GDM1 (cell line): ENCODE measurements at places on chromosomes 13 and 19.

- DNase-seq, result no peak
These were observed 32.9 kb downstream of the PSG1 start for GRCh38 chr19:42846597-42846996.

DNA sequence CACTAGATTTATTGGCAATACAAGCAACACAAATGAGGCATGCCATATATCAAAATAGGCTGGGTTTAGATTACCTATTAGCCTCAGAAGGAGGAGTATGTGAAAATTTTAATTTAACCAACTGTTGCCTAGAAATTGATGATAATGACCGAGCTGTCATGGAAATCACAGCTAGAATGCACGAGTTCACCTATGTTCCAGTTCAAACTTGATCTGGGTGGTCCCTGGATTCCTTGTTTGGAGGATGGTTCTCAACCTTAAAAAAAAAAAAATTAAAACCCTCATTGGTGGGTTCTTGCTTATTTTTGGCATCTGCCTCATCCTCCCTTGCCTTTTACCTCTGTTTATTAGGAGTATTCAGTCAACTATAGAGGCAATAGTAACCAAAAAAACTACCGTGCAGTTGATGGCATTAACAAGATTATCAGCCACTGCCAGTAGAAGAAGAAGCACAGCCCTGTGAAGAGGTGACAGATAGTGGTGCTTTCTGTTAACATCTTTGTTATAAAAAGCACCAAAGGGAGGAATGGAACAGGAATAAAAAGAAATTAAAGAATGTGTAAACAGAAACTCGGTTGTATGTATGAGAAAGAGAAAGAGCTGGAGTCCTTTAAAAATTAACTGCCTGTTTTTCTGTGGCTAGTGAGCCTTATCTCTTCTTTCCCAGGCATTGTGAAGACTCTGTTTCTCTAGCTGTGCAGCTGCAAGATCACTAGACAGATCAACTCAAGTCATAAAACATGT is 106.4 kb downstream of the ZNF429 start:
- no peak for DNase-seq

GRCh38 chr19:14033946-14034345 is 2.4 kb downstream of the IL27RA start:
- DNase-seq, result no peak

GRCh38 chr13:27250833-27251165 is 559 bp upstream of the RPL21 start:
- DNase-seq, result no peak

- no peak for DNase-seq
These were observed 292.7 kb downstream of the MYO16 start for GRCh38 chr13:108922108-108922507.

DNA sequence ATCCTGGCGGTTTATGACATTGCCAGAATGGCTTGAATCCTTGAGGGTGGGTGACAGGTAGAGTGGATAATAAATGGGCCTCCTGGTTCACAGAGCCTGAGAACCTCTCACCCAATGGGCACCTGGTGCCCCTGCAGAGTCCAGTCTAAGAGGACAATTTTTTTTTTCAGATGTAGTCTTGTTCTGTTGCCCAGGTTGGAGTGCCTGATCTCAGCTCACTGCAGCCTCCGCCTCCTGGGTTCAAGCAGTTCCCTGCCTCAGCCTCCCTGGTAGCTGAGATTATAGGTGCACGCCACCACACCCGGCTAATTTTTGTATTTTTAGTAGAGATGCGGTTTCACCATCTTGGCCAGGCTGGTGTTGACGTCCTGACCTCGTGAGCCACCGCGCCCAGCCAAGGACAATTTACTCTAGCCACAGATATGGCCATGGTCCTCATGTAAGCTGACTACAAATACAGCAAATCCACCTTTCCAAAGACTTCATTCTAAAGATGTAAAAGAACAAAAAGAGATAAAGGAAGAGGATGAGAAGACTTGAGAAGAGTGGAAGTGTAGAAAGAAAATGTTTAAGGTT is 33.0 kb downstream of the COL4A2 start:
- DNase-seq, result no peak

- DNase-seq, result no peak
These were observed 4.3 kb downstream of the RPS19 start for GRCh38 chr19:41864374-41864773.

DNA sequence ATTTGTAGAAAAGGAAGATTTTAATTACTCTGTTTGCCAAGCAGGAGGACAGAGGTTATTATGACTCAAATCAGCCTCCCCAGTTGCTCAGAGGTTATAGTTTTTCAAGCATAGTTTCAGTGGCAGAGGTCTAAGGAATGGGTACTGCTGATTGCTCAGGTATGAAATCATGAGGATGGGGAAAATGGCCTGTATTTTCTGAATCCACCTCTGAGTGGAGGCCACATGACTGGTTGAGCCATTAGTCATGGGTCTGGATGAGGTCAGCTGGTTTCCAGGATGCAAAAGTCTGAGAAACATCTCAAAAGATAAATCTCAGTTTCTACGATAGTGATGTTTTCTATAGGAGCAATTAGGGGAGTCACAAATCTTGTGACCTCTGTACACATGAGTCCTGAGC is 62.8 kb upstream of the CEACAM8 start:
- DNase-seq, result no peak

GRCh38 chr19:7894612-7895309 is 6.5 kb downstream of the LRRC8E start:
- no peak for DNase-seq

GRCh38 chr19:5308451-5309437 is 31.9 kb downstream of the PTPRS start:
- DNase-seq, result no peak

GRCh38 chr19:44841231-44841630 is 4.9 kb upstream of the NECTIN2 start:
- DNase-seq, result no peak

GRCh38 chr19:20367811-20368294 is 197.7 kb downstream of the ZNF737 start:
- no peak for DNase-seq

GRCh38 chr19:46616631-46617322 is 8.1 kb downstream of the PTGIR start:
- DNase-seq, result peak; percentile 70

DNA sequence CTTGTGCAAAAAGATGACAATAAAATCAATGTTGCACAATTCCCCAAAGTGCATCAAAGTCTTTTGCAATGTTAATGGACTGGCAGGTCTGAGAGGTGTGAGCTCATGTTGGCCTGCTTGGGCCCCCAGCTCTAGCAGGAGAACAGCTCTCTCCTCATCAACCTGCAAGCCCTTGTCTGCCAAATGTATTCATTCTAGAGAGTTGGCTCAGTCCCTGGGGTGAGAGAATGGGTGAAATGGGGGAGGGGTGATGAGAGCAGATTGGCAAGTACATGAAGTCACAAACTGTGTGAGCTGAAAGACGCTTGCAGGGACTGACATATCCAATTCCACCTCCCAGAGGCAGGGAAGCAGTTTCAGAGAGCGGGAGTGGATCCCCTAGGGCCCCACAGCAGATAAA is 465.1 kb upstream of the ZNF507 start:
- DNase-seq, result no peak

GRCh38 chr13:23753458-23753857 is 135.7 kb downstream of the MIPEP start:
- no peak for DNase-seq

GRCh38 chr19:21593934-21594820 is 88.8 kb downstream of the ZNF429 start:
- DNase-seq, result no peak

- no peak for DNase-seq
These were observed 51.8 kb upstream of the IPO5 start for GRCh38 chr13:97901716-97902115.

DNA sequence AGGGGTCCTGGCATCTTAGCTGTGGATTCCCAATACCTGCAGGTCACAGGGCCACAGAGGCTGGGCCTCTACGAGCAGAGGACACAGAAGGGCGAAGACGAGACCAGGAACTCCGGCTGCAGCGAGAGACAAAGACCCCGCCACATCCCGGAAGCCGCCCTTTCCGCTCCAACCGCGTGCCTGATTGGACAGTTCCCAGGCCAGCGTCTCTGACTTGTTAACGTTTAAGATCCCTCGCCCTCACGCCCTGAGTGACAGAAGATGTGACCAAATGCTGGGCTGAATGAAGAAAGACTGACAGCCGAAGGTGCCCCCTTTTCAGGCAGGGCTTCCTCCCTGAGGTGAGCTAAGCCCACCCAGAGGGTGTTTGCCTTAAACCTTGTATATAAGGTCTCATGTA is at the start of gene ZNF98:
TSS of gene ZNF98 (minus strand) at position 136 of the 400 bp plus-strand sequence. CDS start at position 14, 122 bp downstream.
- DNase-seq, result no peak

- peak; percentile 69 for DNase-seq
These were observed 28.1 kb downstream of the GPX4 start for GRCh38 chr19:1131718-1132551.

DNA sequence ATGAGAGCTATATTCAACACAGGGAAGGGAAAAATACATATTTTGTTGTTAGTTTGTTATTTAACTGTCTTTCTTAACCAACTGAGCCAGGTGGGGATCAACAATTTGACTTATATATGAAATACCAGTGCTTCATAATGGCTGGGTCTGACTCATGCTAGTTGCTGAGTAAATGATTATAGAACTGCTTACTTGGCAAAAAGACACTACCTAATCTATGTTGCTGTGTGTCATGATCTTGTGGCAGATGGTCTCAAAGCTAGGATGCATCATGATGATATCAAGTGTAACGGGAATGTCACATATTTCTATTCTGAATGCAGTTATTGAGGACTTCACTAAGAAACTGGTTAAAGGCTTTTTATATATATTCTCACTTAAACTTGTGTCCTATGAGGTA is 727.4 kb upstream of the SLITRK1 start:
- DNase-seq, result no peak

- DNase-seq, result no peak
These were observed 10.7 kb downstream of the PTPRH start for GRCh38 chr19:55198651-55199050.

GRCh38 chr19:6032381-6032780 is 54.4 kb upstream of the RANBP3 start:
- DNase-seq, result no peak

- no peak for DNase-seq
These were observed 87.0 kb upstream of the HTR2A start for GRCh38 chr13:46983881-46984280.

DNA sequence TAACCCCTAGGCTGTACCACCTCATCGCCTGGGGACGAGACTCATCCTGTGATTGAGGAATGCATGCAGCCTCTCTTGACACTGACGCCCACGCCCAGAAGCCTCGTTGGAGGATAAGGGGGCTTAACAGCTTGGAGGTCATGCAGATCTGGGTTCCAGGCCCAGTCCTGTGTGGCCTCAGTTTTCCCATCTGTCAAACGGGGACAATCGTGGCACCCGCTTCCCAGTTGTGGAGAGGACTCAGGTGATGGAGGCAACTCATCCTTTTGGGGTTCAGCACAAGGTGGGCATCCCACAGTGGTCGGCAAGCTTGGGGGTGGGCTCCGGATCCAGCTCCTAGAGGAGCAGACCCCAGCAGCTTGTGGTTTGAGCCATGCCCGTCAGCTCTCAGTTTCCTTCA is 1.4 kb upstream of the LGI4 start:
- DNase-seq, result no peak

- DNase-seq, result no peak
These were observed 99.7 kb downstream of the KCNRG start for GRCh38 chr13:50114961-50115360.

DNA sequence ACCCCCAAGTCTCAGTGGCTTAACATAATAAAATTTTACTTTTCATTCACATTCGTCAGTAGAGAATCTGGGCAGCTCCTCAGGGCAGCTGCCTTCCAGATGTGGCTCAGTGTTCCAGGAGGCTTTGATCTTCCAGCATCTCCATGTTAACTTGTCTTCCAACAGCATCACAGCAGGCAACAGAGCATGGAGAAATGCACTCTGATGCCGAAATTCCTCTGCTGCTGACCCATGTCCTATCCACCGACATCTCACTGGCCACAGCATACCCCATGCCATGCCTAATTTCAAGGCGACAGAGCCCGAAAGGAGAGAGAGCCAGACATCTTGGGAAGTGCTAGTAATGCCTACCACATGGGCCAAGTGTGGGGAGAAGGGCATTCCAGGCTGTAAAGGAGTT is 64.9 kb upstream of the MEDAG start:
- DNase-seq, result no peak

GRCh38 chr19:4139614-4140236 is 13.7 kb upstream of the CREB3L3 start:
- peak; percentile 57 for DNase-seq

GRCh38 chr19:18348171-18348570 is 7.8 kb downstream of the PGPEP1 start:
- no peak for DNase-seq

- DNase-seq, result no peak
These were observed 141.9 kb downstream of the TEX29 start for GRCh38 chr13:111462221-111462764.

GRCh38 chr13:29850213-29850898 is at the start of gene UBL3:
TSS of gene UBL3 (minus strand) at chr13:29850617. CDS start at chr13:29849538, 1,079 bp downstream.
- DNase-seq, result peak; percentile 98

- DNase-seq, result peak; percentile 88
These were observed 11.6 kb upstream of the CEACAM3 start for GRCh38 chr19:41784743-41785142.

DNA sequence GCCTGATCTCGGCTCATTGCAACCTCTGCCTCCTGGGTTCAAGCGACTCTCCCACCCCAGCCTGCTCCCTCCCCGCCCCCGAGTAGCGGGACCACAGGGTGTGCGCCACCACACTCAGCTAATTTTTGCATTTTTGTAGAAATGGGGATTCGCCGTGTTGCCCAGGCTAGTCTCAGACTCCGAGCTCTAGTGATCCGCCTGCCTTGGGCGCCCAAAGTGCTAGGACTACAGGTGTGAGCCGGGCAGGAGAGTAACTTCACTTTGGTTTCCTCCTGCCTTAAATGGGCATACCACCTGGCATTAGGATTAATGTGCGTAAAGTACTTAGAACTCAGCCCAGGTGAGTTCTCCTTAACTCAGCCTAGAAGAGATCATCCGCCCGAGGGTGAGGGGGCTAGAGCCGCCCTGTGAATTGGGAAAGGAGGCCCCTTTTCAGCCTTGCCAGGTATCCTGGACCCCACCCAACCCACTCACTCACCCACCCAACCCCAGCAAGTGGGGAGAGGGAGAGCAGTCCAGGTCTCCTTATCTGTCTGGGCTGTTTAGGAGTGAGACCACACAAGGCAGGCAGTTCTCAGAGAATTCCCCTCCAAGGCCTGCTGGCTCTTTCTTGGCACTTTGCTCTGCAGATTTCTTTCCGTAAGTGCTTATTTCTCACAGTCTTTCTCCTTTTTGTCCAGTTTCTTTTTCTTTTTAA is 1.2 kb upstream of the ZFP36 start:
- no peak for DNase-seq

DNA sequence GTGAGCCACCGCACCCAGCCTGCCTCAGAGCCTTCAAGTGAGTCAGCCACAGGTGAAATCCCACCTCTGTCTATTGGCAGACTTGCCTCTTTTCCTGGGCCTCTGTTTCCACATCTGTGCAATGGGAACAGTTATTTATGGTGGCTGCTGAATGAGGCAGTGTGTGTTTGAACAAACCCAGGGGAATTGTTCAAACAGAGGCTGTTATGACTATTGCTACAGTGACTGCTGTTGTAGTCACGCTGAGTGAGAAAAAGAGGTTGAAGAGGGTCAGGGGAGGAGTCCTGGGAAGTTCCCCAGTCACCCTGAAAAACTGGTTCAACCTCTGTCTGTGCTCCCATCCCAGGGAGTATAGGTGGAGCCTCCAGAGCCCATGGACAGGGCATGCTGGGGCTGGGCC is at the start of gene CEACAM19:
TSS of gene CEACAM19 (plus strand) at position 83 of the 400 bp plus-strand sequence. CDS start 450 bp downstream, outside the sequence.
- no peak for DNase-seq

GRCh38 chr19:12965017-12965811 is 4.2 kb upstream of the DAND5 start:
- DNase-seq, result peak; percentile 65

- DNase-seq, result no peak
These were observed 24.6 kb downstream of the TPT1 start for GRCh38 chr13:45316338-45316737.
